ENCODE measurements at places on chromosomes 1 and 21. TPM values are rescaled to one million over a fixed set of nuclear protein-coding genes. Genes with fewer than 3 reads are reported as not detected.

The ZNF593OS gene
- total RNA-seq: not detected

The TFF3 gene
- total RNA-seq: 4.0 TPM

The IL10 gene
- total RNA-seq: 1.2 TPM

The ZNF684 gene
- 8.1 TPM for total RNA-seq

The OR2M3 gene
- not detected for total RNA-seq

The TEX35 gene
- total RNA-seq: not detected

The FAM177B gene
- total RNA-seq: not detected

The RAB3B gene
- total RNA-seq: 3.7 TPM

The HFM1 gene
- total RNA-seq: 9.0 TPM

The CELA3A gene
- total RNA-seq: 0.23 TPM

The CELA2A gene
- not detected for total RNA-seq

The RIPPLY3 gene
- 0.99 TPM for total RNA-seq

The OR2G3 gene
- not detected for total RNA-seq

The KDF1 gene
- total RNA-seq: 8.9 TPM

The SHISA4 gene
- total RNA-seq: 28.4 TPM

The C4BPA gene
- total RNA-seq: 0.76 TPM

The SYCP1 gene
- total RNA-seq: not detected

The FMO4 gene
- total RNA-seq: 5.4 TPM

The CRYAA gene
- not detected for total RNA-seq

The NOS1AP gene
- 5.3 TPM for total RNA-seq

The IQCC gene
- 5.1 TPM for total RNA-seq

The TMPRSS3 gene
- total RNA-seq: 1.5 TPM

The HORMAD1 gene
- not detected for total RNA-seq

The NLRP3 gene
- 4.0 TPM for total RNA-seq

The LCE1F gene
- total RNA-seq: not detected

The KCNH1 gene
- total RNA-seq: 0.47 TPM

The PRDM16 gene
- 10.2 TPM for total RNA-seq

The TTF2 gene
- 15.4 TPM for total RNA-seq

The CDKN2C gene
- total RNA-seq: 12.4 TPM

The OVAAL gene
- not detected for total RNA-seq

The SLC16A4 gene
- 40.9 TPM for total RNA-seq

The BTBD19 gene
- total RNA-seq: 14.7 TPM

The GRHL3 gene
- total RNA-seq: 2.5 TPM

The RABGAP1L gene
- 59.7 TPM for total RNA-seq

The ERICH3 gene
- 0.12 TPM for total RNA-seq

The AGT gene
- total RNA-seq: 17.0 TPM

The FNBP1L gene
- total RNA-seq: 61.4 TPM
